Keratinocyte (primary cell): ENCODE measurements at places on chromosomes 2 and 18. TPM values are rescaled to one million over a fixed set of nuclear protein-coding genes. Genes with fewer than 3 reads are reported as not detected.

The TUBB8B gene
- 0.25 to 0.49 TPM (median 0.30 TPM) in 3 replicates for polyA plus RNA-seq

The CCDC178 gene
- 0.07 to 0.14 TPM (median 0.14 TPM) in 3 replicates for polyA plus RNA-seq

The KIF1A gene
- polyA plus RNA-seq = 0.01 TPM in 1 of 3 replicates, not detected in the others

The ALKAL2 gene
- polyA plus RNA-seq = not detected in 3 replicates

The PSMD1 gene
- 198 to 267 TPM (median 262 TPM) in 3 replicates for polyA plus RNA-seq

DNA sequence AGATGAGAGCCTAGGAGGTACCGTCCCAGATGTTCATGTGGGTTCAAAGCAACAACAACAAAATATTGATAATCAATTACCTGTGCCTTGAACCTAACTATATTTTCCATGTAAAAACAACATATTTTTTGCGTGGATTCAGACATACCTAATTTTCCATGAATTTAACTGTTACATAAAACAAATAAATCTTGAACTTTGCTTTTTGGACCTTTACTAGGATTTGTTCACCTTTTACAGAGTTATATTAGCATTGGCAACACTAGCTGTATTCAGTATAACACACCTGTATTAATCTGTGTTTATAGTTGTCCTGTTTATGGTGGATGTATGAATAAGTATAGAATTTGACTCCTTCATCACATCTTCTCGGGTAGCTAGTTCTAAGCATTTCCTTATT is 115.8 kb upstream of the STON1 start:
- no peaks in the 10 kb centered on the region for H3K36me3 ChIP-seq
- no peak for DNase-seq
- peaks cover 4% of the 10 kb centered on the region for H3K4me1 ChIP-seq
- no peak overlapping the region for H3K4me3 ChIP-seq

GRCh38 chr2:129779783-129780182 is 199.7 kb upstream of the RAB6C start:
- peaks cover 3% of the 10 kb centered on the region for H3K27me3 ChIP-seq
- H3K27ac ChIP-seq = no peak overlapping the region
- H3K4me3 ChIP-seq = no peak overlapping the region
- DNase-seq = no peak

- no peaks in the 10 kb centered on the region for H3K27me3 ChIP-seq
- peaks cover 8% of the 10 kb centered on the region for H3K4me1 ChIP-seq
- DNase-seq = no peak
- H3K4me3 ChIP-seq = no peak overlapping the region
- H3K36me3 ChIP-seq = no peaks in the 10 kb centered on the region
- no peak overlapping the region for H3K27ac ChIP-seq
Observed at GRCh38 chr2:15894481-15895144, 45.7 kb upstream of the MYCN start.

GRCh38 chr2:162282765-162283425 is 35.6 kb downstream of the IFIH1 start:
- H3K27ac ChIP-seq = no peak overlapping the region
- peaks cover 4% of the 10 kb centered on the region for H3K36me3 ChIP-seq
- no peak overlapping the region for H3K4me3 ChIP-seq
- H3K4me1 ChIP-seq = no peaks in the 10 kb centered on the region
- H3K27me3 ChIP-seq = no peaks in the 10 kb centered on the region

DNA sequence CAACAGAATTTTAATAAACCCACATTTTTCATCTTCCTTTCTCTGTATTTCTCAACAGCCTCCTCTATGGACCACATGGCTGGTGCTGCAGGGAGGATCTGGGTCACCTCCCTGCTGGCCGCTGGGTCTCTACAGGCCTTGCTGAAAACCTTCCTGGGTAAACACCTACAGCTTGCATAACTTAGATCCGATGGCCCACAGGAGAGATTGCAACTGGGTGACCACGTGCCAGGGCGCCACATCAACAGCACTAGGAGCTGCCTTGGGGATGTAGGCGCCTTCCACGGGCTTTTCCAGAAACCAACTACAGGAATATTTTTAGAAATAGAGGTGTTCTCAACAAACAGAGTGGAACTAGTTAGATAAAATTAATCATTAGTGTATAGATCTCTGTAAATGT is 19.4 kb downstream of the TMEM18 start:
- no peak overlapping the region for H3K4me3 ChIP-seq
- no peaks in the 10 kb centered on the region for H3K4me1 ChIP-seq
- H3K27me3 ChIP-seq = peaks cover 4% of the 10 kb centered on the region
- H3K27ac ChIP-seq = no peak overlapping the region

- H3K36me3 ChIP-seq = no peaks in the 10 kb centered on the region
- H3K4me3 ChIP-seq = no peak overlapping the region
- H3K27ac ChIP-seq = no peak overlapping the region
- H3K27me3 ChIP-seq = no peaks in the 10 kb centered on the region
- peaks cover 6% of the 10 kb centered on the region for H3K4me1 ChIP-seq
- DNase-seq = no peak
Observed at GRCh38 chr2:235264512-235264911, 229.3 kb upstream of the AGAP1 start.

- no peak overlapping the region for H3K27ac ChIP-seq
- H3K4me1 ChIP-seq = no peaks in the 10 kb centered on the region
- no peaks in the 10 kb centered on the region for H3K27me3 ChIP-seq
- DNase-seq = no peak
- H3K36me3 ChIP-seq = no peaks in the 10 kb centered on the region
- H3K4me3 ChIP-seq = no peak overlapping the region
Observed at GRCh38 chr2:71253476-71253875, 26.6 kb upstream of the PAIP2B start.

- no peak overlapping the region for H3K27ac ChIP-seq
- H3K27me3 ChIP-seq = peaks cover 8% of the 10 kb centered on the region
- H3K4me3 ChIP-seq = no peak overlapping the region
- no peaks in the 10 kb centered on the region for H3K4me1 ChIP-seq
- no peaks in the 10 kb centered on the region for H3K36me3 ChIP-seq
Observed at GRCh38 chr2:126657148-126657635, 1.2 kb downstream of the GYPC start.

DNA sequence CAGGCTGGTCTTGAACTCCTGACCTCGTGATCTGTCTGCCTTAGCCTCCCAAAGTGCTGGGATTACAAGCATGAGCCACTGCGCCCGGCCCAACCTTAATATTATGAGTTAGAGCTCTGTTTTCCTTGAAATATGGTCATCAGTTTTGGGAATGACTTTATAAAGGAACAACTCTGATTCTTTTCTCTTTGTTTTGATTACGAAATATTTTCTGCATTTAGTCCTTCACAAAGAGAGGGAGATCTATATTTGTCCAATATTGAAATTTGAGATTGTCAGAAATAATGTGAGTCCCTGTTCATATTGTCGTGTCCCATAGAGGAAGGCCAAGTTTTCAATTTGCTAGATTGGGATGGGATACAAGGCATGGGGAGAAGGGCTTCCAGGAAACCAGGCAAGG is 3.1 kb downstream of the SMYD5 start:
- no peak overlapping the region for H3K27ac ChIP-seq
- peaks cover 11% of the 10 kb centered on the region for H3K36me3 ChIP-seq
- H3K4me1 ChIP-seq = peaks cover 18% of the 10 kb centered on the region
- H3K4me3 ChIP-seq = no peak overlapping the region
- no peaks in the 10 kb centered on the region for H3K27me3 ChIP-seq

- H3K27me3 ChIP-seq = no peaks in the 10 kb centered on the region
- H3K36me3 ChIP-seq = no peaks in the 10 kb centered on the region
Observed at GRCh38 chr2:209095432-209095831, 328.4 kb upstream of the MAP2 start.
